8988T (cell line): ENCODE measurements at places on chromosomes 12 and 14.

DNA sequence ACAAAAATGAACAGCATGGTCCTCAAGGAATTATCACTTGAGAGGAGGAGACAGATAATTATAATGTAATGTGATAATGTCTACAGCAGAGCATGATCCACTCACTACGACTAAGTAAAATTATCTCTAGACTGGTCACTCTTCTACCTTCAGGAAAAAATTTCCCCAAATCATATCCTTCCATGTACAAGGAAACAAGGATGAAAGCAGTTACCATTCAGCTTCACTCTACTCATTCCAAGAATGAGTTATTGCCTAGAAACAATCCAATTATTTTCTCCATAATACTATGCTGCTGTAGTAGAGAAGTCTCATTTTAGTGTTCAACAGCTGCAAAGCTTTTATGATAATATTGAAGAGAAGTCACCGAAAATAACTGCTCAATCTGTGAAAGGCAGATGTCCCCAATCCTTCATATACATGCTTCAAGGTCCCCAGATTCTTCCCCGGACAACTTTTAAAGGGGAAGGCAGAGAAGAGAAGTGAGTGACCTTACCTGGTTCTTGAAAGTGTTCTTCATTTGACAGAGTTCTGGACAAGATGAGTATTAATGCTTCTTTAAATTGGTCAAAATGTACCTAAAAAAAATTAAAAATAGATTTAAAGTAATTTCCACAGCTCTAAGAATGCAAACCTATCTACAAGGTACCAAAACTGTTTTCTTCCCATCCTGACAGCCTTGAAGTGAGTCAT lies 24.6 kb downstream of the NIN start:
- DNase-seq, result no peak

GRCh38 chr14:78297858-78298257 lies 127.7 kb downstream of the NRXN3 start:
- DNase-seq, result no peak

- DNase-seq, result no peak
Measured at GRCh38 chr12:127048057-127048456, 1218.9 kb upstream of the TMEM132C start.

DNA sequence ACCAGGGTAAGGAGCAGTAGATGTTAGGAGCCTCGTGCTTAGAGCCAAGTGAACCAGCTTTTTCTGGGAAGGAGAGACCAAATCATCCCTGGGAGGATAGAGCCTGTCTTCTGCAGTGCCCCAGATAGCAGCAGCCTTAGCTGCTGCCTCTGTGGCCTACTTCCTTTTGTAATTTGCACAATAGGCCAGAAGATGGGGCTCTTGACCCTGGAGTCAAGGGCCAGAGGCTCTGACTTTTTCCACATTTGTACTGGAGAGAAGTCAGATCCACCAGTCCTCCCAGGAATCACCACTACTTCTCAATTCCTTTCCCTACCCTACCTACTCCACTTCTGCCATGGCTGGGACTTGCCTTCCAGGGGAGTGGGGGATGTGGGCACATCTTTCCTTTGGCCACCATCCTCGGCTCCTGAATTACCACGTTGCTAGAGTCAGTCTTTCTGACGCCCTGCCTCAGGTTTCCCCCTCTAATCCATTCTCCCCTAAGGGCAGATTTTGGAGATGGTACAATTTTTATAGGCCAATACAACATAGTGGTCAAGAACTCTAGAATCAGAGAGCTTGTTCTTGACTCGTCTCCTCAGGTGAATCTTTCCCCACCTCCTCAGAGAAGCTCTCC lies 3.3 kb upstream of the SLC4A8 start:
- no peak for DNase-seq
